Endothelial cell (in vitro differentiated cells): ENCODE measurements at places on chromosomes 3 and 15. TPM values are rescaled to one million over a fixed set of nuclear protein-coding genes. Genes with fewer than 3 reads are reported as not detected.

GRCh38 chr3:100131241-100131640 lies 16.9 kb upstream of the FILIP1L start:
- no peaks in the 10 kb centered on the region for H3K27me3 ChIP-seq
- no peak overlapping the region for H3K4me3 ChIP-seq
- H3K27ac ChIP-seq: no peak overlapping the region

- DNase-seq: no peak
- H3K4me1 ChIP-seq: no peaks in the 10 kb centered on the region
- H3K4me3 ChIP-seq: no peak overlapping the region
- H3K27ac ChIP-seq: no peak overlapping the region
- peaks cover 14% of the 10 kb centered on the region for H3K36me3 ChIP-seq
Observed at GRCh38 chr3:3141939-3142338, 15.2 kb downstream of the TRNT1 start.

DNA sequence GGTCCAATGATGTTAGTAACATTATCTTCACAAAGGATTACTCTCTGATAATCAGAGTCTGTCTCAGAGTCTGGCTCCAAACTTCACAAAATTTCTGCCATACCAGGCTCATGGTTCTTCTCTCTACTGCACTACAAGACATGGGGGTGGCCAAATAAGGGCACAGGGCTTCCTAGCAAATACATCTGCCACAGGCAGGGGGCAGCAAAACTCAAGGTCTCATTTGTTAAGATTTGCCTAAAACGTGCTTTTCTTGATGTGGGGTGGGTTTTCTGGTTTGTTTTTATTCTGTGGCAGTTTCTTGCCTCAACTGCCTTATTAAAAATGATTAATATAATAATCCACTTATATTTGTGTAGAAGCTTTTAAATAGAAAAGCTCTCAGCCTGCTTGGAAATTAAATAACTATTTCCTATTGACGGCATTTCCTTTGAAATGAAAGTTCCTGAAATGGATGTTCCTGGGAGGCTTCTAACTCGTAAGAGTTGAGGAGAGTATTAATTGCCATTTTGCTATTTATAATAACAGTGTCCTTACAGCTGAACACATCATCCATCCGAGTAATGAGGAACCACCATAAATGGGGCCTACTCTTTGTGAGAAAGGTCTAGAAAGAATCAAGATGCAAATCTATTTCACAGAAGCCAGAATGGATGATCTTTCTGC lies 53.8 kb downstream of the SST start:
- H3K27me3 ChIP-seq: peaks cover 3% of the 10 kb centered on the region
- H3K4me1 ChIP-seq: no peaks in the 10 kb centered on the region
- no peaks in the 10 kb centered on the region for H3K36me3 ChIP-seq
- no peak overlapping the region for H3K27ac ChIP-seq
- H3K4me3 ChIP-seq: no peak overlapping the region

Gene CCR5
- total RNA-seq: not detected

Gene MYZAP
- total RNA-seq: 55.3 TPM
